NK-92 treated with Interleukin-12 subunit alpha and Interleukin-12 subunit beta, amount 100 ng/mL, for 24 hours (cell line): ENCODE measurements at places on chromosomes 11 and 22.

DNA sequence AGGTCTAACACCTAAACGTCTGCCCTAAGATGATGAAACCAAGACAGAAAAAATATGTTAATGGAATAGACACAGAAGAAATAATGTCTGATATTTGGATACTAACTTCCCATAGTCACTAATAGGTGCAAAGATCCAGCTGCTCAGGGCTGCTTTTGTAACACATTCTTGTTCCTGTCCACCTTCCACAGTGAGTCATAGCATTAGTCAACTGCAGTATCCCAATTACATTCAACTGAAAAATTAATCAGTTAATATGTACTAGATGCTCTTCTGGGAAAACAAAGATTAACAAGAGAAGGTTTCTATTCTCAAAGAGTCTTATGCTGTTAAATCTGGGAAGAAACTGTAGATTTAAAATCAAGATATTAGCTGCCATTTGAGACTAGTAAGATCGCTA lies 47.6 kb downstream of the HEPHL1 start:
- DNase-seq = no peak

- DNase-seq = no peak
Measured at GRCh38 chr11:33187998-33188722, 26.9 kb upstream of the CSTF3 start.

DNA sequence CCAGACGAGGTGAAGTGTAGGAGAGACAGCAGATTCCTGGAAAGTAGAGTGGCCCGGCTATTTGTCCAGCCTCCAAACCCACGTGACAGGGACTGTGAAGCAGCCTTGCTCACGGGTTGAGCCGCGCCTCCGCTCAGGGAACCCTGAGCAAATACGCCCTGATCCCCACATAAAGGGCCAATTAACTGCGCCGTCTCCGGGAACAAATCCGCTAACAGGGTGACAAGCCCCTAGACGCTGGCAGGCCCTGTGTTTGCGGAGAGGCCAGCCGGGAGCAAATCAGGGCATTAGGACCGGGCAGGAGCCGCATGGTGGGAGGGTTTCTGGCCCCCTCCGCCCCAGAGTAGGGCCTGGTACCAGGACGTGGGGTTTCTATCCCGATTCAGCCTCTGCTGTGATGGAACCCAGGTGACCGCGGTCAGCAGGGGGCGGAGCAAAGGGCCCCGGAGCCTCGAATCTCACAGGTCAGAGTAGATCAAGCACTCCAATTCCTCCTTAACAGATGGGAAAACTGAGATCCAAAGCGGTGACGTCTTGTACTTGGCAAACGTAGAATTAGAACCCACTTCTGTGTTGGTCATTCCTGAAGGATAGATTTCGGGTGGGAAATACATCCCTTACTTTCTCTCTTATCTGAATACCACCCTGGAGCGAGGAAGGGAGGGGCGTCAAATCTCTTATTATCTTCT lies 2.0 kb upstream of the ROBO3 start:
- no peak for DNase-seq

- DNase-seq = no peak
Measured at GRCh38 chr22:40535189-40535512, 101.4 kb downstream of the MRTFA start.

DNA sequence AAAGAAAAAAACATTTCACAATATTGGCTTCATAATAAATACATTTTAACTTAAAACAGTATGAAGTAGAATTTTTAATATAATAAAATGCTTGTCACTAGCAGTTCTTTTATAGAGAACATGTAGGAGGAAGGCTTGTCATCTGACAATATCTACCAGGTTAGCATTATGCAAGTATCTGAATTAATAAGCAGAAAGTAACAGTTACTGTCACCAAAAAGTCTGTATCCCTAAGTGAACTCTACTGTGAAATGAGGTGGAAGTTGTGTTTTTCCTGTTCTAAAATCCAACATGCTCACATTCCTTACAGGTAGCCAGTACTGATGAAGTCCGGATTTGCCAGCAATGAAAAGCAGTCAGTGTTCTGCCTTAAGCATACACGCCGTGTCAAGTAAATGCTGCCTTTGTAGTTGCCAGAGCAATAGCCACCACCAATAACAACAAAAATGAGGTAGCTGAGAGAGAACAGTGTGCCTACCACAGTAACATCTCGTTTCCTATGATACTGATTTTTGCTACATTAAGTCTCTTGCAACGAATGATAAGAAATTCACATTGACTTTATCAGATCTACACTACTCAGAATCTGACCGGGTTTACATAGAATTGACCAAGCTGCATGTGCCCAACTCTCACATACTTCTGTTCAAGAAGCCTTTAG lies 95.5 kb downstream of the SIK3 start:
- DNase-seq = no peak

DNA sequence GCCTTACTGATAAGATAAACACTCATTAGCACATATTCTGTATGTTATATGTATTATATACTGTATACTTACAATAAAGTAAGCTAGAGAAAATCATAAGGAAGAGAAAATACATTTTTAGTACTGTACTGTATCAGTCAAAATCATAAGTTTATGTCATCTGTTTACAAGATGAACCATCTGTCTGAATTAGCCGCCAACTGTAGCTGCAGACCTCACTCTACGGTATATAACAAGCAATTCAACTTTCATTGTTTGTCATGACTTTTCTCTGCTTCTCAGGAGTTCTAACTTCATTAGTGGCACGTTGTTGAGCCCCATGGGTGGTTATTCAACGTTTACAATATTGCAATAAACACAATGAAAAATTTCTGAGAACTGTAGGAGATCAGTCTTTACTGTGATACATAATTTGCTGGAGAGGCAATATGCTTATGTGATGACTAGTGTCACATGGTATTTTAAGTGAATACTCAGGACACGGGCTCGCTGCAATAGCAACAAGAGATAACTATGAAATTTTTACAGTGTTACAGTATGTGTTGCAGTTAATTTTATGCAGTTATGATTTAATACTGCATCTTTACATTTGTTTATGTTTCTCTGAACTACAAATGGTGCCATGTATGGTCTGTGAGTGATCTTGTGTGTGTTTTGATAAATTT lies 132.2 kb upstream of the CTSC start:
- no peak for DNase-seq

GRCh38 chr11:104546501-104546900 lies 351.8 kb downstream of the CASP12 start:
- DNase-seq = no peak

- no peak for DNase-seq
Measured at GRCh38 chr11:1701091-1701807, 4.3 kb downstream of the KRTAP5-6 start.

- DNase-seq = no peak
Measured at GRCh38 chr11:126585388-126585773, 229.9 kb downstream of the ST3GAL4 start.

- no peak for DNase-seq
Measured at GRCh38 chr11:111976119-111976766, 39.1 kb downstream of the DIXDC1 start.

DNA sequence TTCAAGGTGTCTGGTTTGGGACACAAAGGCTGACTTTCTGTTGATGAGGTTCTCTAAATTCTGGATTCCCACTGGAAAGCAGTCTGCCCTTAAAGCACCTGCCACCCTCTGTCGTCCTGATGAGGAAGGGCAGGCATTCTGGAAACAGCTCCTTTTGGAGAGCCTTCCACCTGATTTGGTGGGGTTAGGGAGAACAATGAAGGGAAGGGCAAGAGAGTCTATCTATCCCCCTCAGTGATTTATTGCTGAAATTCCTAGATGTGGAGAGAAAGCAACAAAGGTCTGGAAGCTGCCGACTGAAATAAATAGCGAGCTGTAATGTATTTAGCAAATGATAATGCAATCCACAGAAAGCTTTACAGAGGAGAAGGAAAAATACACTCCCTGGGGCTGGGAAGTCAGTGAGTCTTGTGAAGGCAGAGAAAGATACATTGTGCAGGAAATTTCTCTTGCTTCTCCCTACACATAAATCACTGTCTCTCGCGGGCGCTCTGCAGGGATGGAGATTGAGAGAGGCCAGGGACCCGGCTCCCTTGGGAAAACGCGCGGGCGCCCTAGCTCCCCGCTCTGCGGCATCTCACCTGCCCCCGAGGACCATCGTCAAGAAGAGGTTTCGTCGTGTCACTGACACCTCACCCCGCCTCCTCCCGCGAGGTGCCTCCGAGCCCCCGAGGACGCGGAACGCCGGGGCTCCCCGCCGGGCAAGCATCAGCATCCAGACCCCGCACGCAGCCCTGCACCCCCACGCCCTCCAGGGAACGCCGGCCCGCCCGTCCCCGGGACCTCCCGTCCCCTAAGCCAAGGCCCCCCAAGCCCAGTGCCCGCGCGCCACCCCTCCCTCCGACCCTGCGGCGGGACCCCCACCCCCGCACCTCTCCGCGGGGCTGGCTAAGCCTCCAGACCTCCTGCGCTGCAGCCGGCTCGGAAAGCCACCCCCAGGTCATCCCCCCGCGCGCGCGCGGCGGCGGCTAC lies 673 bp downstream of the CDON start:
- DNase-seq = no peak

GRCh38 chr11:19918302-19919049 lies 205.8 kb downstream of the NAV2 start:
- no peak for DNase-seq

- DNase-seq = no peak
Measured at GRCh38 chr11:114449845-114450244, 10.6 kb downstream of the REXO2 start.

DNA sequence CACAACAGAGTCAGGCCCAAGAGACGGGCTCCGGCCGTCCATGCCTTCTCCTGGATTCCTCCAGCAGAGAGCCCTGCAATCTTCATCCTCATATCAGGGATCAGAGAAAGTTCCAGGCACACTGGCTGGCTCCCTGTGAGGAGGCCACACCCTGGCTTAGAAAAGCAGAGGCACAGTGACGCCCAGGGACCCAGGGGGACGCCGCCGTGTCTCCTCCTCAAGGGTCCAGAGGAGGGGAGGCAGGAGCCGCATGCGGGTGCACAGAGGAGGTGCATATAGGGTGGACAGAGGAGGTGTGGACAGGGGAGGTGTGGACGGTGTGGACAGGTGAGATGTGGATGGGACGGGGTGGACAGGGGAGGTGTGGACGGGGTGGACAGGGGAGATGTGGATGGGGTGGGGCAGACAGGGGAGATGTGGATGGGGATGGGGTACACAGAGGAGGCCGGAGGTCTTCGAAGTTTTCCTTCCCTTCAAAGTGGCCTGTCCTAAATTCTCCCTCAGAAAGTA lies 1521.9 kb downstream of the BRD1 start:
- DNase-seq = no peak

DNA sequence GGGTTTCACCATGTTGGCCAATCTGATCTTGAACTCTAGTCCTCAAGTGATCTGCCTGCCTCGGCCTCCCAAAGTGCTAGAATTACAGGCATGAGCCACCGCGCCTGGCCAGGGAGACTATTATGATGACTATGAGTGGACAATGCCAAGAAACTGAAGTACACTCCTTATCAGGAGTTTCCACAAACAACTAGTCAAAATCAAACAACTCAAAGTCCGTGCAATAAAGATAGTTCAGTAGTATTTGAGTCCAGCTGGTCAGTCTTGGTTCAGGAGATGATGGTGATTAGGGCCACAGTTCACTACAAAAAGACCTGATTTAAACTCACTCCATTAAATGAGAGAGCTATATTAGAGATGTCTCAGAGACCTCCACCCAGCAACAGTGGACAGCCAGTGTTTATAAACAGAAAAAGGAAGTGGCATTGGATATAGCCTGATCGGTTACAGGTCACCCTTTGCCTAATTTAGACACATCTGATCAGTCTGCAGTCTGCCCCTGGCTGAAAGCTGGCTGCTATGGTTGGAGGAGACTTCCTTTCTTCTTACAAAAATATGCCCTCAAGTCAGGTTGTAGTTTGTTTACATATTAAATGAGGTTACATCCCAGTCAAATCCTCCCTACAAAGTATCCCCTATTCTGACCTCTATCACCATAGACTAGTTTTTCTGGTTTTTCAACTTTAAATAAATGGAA lies 17.0 kb downstream of the CD3E start:
- DNase-seq = no peak

DNA sequence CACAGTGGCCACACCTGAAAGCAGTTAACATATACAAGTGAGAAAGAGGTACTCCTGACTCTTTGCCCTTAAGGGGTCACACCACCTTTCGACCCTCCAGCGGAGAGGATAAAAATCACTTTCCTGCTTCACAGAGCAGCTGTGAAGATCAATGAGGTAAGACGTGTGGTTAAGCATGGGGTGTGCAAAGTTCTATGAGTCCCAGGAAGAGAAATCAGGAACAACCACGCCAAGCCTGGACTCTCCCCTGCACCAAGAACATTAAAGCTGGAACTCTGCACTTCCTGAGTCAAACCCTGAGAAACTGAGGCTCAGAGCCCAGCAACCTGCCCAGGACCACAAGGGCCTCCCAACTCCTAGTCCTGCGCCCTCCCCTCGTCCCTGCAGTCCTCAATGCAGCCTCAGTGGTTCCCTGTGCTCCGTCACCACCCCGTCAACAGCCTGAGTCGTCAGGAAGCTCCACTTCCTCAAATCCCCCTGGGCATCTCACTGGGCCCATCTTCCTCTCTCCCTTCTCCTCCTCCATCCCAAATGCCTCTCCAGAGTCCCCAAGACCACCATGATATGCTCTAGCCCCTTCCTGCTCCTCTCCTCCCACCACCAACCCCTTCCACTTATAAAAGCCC lies 17.7 kb downstream of the TNKS1BP1 start:
- no peak for DNase-seq

GRCh38 chr11:64437426-64437825 lies 78.5 kb downstream of the RPS6KA4 start:
- no peak for DNase-seq

- DNase-seq = no peak
Measured at GRCh38 chr11:117376517-117376916, 48.9 kb downstream of the CEP164 start.

- DNase-seq = no peak
Measured at GRCh38 chr11:116175707-116176106, 597.1 kb downstream of the BUD13 start.

DNA sequence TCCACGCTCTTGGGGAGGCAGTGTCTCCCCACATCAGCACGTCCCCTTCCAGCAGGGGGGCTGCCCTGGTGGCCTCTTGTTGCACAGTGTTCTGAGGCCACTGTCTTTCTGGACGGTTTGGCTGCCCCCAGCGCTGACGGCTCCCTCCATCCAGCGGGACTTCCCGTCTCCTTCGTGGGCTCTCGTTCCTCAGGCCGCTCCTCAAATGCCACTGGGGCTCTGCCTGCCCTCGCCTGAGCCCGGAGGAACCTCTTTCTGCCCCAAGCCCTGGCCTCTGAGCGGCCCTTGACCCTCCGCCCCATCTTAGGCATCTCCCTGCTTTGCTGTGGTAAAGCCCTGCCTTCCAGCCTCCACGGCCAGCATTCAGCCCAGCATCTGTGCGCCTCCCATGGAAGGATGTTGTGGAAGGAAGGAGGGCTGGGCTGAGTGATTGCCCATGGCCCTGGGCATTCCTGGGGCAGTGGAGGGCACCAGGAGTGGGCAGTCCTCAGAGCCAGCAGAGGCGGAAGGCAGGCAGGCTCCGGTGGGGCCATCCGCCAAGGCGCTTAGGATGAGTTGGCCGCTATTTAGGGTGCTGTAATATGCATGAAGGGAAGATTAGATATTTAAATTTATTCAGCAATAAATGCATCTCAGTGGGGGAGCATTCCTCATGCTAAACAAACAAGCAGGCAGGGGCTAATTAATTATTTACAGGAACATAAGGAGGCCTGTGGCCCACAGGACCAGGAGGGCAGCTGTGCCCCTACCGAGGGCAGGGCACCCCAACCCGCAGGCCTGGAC lies 17.8 kb downstream of the OTUB1 start:
- no peak for DNase-seq
